Uterus (tissue), 4 donors: ENCODE measurements at places on chromosomes 16 and 17. TPM values are rescaled to one million over a fixed set of nuclear protein-coding genes. Genes with fewer than 3 reads are reported as not detected.

CACNG5 gene
- total RNA-seq: not detected

- no peak overlapping the region for H3K27ac ChIP-seq
- no peak overlapping the region for H3K4me3 ChIP-seq
- H3K4me1 ChIP-seq: no peaks in the 10 kb centered on the region
- H3K36me3 ChIP-seq: no peaks in the 10 kb centered on the region
- no peak for DNase-seq
Measured at GRCh38 chr17:53426505-53426904, 396.2 kb upstream of the KIF2B start.

- no peaks in the 10 kb centered on the region for H3K4me1 ChIP-seq
- H3K4me3 ChIP-seq: no peak overlapping the region
- H3K27ac ChIP-seq: no peak overlapping the region
- H3K27me3 ChIP-seq: no peaks in the 10 kb centered on the region
- H3K36me3 ChIP-seq: no peaks in the 10 kb centered on the region
- no peak for DNase-seq
Measured at GRCh38 chr17:71349908-71350600, 770.8 kb upstream of the SOX9 start.

DNA sequence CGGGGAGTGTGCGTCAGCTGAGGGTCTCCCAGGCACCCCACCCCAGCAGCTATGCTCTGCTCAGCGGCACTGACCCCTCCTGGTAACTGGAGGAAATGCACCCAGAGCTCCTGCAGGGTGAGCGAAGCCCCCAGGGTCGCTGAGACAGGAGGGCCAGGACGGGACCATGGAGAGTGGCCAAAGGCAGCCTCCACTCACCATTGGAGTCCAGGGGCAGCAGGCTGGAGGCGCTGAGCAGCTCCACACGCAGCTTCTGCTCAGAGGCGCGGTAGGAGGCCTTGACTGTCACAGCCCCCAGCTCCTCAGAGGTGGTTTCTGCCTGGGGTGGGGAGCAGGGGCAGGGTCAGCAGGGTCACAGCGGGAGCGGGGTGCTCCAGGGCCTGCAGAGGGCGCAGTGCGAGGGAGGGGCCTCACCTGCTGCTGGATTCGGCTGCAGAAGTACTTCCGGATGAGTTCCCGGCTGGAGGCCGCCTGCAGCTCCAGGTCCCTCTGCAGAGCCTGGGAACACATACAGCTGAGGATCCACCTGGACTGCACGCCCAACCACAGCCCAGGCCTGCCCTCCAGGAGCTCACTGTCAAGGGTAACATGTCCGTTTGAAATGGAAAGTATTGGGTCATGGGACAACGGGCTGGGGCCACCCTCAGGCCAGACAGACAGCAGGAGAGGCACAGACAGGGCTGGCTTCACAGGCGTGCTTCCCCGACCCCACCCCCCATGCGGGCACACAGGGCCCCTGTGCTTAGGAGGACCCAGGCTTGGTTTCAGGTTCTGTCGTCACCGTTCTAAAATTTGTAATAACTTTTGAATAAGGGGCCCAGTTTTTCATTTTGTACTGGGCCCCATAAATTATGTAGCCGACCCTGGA lies 13.8 kb downstream of the UNC13D start:
- no peak for DNase-seq
- no peaks in the 10 kb centered on the region for H3K27me3 ChIP-seq
- no peaks in the 10 kb centered on the region for H3K4me1 ChIP-seq
- H3K4me3 ChIP-seq: no peak overlapping the region
- no peak overlapping the region for H3K27ac ChIP-seq
- no peaks in the 10 kb centered on the region for H3K36me3 ChIP-seq

GRCh38 chr16:79835194-79835593 lies 234.7 kb upstream of the MAF start:
- no peaks in the 10 kb centered on the region for H3K27me3 ChIP-seq
- DNase-seq: no peak
- H3K36me3 ChIP-seq: no peaks in the 10 kb centered on the region
- H3K4me1 ChIP-seq: no peaks in the 10 kb centered on the region

DNA sequence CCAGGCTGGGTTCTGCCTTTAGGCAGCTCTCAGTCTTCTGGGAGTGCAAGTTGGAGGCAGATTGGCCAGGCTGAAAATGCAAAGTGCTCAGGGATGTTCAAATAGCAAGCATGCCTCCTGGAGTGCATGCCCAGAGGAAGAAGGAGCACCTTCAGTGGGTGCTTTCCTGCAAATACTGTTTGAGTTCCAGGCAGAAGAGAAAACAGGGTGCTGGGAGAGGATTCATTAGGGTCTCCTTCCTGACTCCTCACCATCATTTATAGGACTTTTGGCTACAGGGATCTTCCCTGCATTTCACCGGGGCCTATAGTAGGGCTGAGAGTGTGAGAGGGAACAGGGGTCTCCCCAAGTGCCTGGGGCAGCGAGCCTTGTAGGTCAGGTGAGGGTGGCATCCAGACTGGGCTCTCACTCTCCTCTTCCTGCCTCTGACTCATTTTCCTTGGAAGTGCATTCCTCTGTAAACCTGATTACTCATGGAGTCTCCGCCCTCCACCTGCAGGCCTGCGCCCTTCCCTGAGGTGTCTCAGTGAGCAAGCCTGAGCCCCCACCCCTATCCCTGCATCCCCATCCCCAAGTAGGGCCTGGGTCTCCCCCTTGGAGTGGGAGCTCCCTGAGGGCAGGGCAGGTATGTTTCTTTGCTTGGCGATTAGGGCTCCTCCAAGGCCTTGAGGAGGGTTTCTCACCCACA lies 17.1 kb upstream of the TNS4 start:
- no peaks in the 10 kb centered on the region for H3K36me3 ChIP-seq
- no peak overlapping the region for H3K4me3 ChIP-seq
- H3K27ac ChIP-seq: no peak overlapping the region
- DNase-seq: peak; percentile 8
- no peaks in the 10 kb centered on the region for H3K27me3 ChIP-seq

DNA sequence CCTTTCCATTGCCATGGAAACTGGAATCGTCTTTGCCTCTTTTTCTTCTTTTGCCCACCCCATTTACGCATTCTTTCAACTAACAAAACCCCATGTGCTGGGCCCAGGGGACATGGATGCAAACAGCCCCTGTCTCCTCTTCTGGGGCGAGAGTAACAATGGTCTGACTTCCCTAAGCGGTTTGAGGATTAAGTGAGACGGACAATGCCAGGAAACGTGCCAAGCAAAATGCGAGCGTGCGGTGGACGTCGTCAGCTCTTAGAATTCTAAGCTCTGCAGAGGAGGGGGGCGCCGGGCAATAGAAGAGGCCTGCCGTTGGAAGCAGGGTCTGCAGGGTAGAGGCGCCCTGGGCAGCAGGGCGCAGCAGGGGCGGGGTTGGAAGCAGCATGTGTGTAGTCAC lies 42.4 kb upstream of the JPH3 start:
- H3K4me1 ChIP-seq: no peaks in the 10 kb centered on the region
- H3K36me3 ChIP-seq: no peaks in the 10 kb centered on the region
- no peak for DNase-seq
- H3K4me3 ChIP-seq: no peak overlapping the region
- H3K27me3 ChIP-seq: no peaks in the 10 kb centered on the region

GRCh38 chr17:75111777-75112335 lies 2.1 kb downstream of the ARMC7 start:
- no peaks in the 10 kb centered on the region for H3K27me3 ChIP-seq
- DNase-seq: no peak
- peaks cover 18% of the 10 kb centered on the region for H3K4me1 ChIP-seq
- H3K4me3 ChIP-seq: no peak overlapping the region
- no peaks in the 10 kb centered on the region for H3K36me3 ChIP-seq

DNA sequence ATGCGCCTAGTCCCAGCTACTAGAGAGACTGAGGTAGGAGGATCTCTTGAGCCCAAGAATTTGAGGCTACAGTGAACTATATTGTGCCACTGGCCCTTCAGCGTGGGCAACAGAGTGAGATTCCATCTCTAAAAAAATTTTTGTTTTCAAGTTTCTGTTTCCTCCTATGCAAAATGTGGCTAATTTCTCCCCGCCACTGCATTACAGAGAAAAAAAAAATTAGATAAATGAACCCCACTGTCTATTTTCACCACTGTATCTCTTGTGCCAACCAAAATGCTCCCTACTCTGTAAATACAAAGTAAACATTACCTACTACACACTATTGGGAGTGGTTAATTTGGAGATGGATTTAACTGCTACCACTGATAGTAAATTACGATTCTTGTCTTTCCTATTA lies 2.0 kb downstream of the MARF1 start:
- H3K4me3 ChIP-seq: no peak overlapping the region
- H3K36me3 ChIP-seq: no peaks in the 10 kb centered on the region
- no peak overlapping the region for H3K27ac ChIP-seq
- no peaks in the 10 kb centered on the region for H3K4me1 ChIP-seq

GRCh38 chr17:19003543-19004420 lies 782 bp downstream of the FAM83G start:
- H3K4me1 ChIP-seq: no peaks in the 10 kb centered on the region
- no peaks in the 10 kb centered on the region for H3K36me3 ChIP-seq
- peak overlapping the region; percentile 50 for H3K4me3 ChIP-seq

GRCh38 chr16:11072420-11073153 lies 128.2 kb downstream of the CLEC16A start:
- peaks cover 7% of the 10 kb centered on the region for H3K4me1 ChIP-seq
- H3K27me3 ChIP-seq: no peaks in the 10 kb centered on the region
- H3K27ac ChIP-seq: peak overlapping the region; percentile 38
- no peak overlapping the region for H3K4me3 ChIP-seq
- no peaks in the 10 kb centered on the region for H3K36me3 ChIP-seq
